ENCODE measurements at places on chromosomes 6 and 20.
A peak's percentile ranks its signal among the peaks of the same experiment; 100 is the strongest.

- H3K27me3 ChIP-seq, result no peaks in the 10 kb centered on the region
- H3K4me1 ChIP-seq, result peaks cover 11% of the 10 kb centered on the region
- no peak overlapping the region for H3K27ac ChIP-seq
These were observed 21.4 kb downstream of the EIF2S2 start for GRCh38 chr20:34090645-34091044.

DNA sequence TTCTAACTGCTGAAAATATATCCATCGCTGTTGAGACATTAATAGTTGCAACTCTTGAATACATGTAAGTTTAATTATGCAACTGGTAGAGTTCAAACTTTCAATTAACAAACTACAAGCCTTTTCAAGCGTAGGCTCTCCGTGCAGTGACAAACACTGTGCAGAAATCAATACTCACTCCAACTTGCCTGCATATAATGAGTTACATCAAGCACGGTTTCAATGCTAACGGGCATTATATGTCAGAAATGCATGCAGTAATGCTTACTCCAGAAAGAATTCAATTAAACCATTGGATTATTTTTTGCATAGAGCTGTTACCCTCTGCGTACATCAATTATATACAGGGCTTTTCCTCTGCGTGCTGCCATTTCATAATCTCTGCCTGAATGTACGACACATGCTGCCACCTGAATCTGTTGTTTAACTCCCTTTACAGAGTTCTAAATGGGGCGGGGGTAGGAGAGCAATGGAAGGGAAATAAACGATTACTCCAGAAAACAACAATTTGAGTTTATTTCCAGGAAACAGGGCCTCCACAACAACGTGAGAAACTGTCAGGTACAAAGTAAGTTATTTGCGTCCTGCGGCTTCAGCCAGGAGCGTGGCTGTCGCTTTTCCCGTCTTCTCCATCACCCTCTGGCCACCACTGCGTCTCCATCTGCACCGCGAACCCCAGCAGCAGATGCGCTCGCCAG is 1.8 kb downstream of the PTPRK start:
- no peaks in the 10 kb centered on the region for H3K36me3 ChIP-seq
- no peak overlapping the region for H3K27ac ChIP-seq
- DNase-seq, result no peak
- H3K27me3 ChIP-seq, result no peaks in the 10 kb centered on the region
- peak overlapping the region; percentile 91 for H3K4me3 ChIP-seq

DNA sequence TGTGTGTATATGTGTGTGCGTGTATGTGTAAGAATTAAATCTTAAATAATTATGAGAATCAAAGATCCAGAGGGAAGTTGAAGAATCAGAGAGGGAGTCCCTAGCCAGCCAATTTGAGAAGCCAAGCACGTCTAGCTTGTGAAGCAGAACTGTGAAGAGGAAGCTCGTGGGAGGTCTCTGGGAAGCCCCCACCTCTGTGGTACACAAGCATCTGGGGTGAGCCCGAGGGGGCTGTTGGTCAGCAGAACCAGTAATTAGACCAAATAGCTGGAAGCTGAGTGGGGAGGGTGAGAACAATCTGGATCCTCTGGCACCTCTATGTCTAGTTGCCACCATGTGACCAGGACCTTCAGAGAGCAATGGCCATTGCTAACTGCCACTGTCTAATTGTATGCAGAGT is 310.0 kb upstream of the PRND start:
- H3K4me1 ChIP-seq, result peaks cover 15% of the 10 kb centered on the region
- no peaks in the 10 kb centered on the region for H3K36me3 ChIP-seq
- DNase-seq, result no peak
- peaks cover 9% of the 10 kb centered on the region for H3K27me3 ChIP-seq
- H3K4me3 ChIP-seq, result no peak overlapping the region

DNA sequence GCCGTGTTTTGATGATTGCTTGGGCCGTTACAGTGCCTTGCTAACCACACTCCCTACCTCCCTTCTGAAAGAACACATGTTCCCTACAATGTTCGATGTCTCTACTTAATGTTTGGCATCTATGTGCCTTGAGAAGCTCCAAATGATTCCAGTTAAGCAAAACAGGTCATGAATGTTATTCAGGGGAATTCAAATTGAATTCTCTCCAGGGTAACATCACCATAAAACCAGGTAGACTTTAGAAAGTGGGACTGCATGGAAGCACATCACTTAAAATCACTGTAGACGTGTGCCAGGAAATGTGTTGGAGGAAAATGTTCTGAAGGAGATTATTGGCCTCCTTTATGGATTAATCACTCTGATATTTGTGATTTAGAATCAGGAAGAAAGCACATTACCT is 128.1 kb downstream of the ADAT2 start:
- no peak overlapping the region for H3K4me3 ChIP-seq
- no peaks in the 10 kb centered on the region for H3K36me3 ChIP-seq
- no peaks in the 10 kb centered on the region for H3K4me1 ChIP-seq
- no peaks in the 10 kb centered on the region for H3K27me3 ChIP-seq

GRCh38 chr6:44178424-44179071 is 19.9 kb downstream of the CAPN11 start:
- H3K27ac ChIP-seq, result peak overlapping the region; percentile 69
- H3K4me1 ChIP-seq, result peaks cover 3% of the 10 kb centered on the region
- no peak for DNase-seq
- no peaks in the 10 kb centered on the region for H3K36me3 ChIP-seq
- no peaks in the 10 kb centered on the region for H3K27me3 ChIP-seq
- H3K4me3 ChIP-seq, result no peak overlapping the region

GRCh38 chr6:139161169-139161568 is 26.3 kb downstream of the HECA start:
- H3K27me3 ChIP-seq, result no peaks in the 10 kb centered on the region
- no peak overlapping the region for H3K27ac ChIP-seq
- no peak overlapping the region for H3K4me3 ChIP-seq
- no peak for DNase-seq

GRCh38 chr6:48150701-48151100 is 39.7 kb upstream of the PTCHD4 start:
- H3K36me3 ChIP-seq, result no peaks in the 10 kb centered on the region
- no peaks in the 10 kb centered on the region for H3K4me1 ChIP-seq
- H3K4me3 ChIP-seq, result no peak overlapping the region
- no peak for DNase-seq
- H3K27me3 ChIP-seq, result no peaks in the 10 kb centered on the region
- no peak overlapping the region for H3K27ac ChIP-seq

DNA sequence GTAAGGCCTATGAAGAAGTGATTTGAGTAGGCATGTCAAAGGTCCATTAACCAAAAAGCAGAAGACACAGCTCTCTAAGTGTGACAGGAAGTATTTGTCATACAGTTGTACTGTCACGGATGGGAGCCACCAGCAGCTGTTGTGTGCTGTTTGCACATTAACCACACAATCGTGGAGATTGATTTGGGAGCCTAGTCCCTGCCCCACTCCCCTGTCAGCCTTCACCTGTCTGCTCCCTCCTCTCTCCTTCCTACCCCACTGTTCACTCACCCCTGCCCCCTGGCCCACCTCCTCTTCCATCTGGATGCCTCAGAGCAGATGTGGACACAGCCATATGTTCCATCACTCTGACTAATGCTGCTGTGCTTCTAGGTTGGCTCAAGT is 124.7 kb upstream of the SPACA1 start:
- no peak for DNase-seq
- no peak overlapping the region for H3K27ac ChIP-seq
- no peaks in the 10 kb centered on the region for H3K36me3 ChIP-seq
- H3K4me3 ChIP-seq, result no peak overlapping the region
- no peaks in the 10 kb centered on the region for H3K27me3 ChIP-seq

DNA sequence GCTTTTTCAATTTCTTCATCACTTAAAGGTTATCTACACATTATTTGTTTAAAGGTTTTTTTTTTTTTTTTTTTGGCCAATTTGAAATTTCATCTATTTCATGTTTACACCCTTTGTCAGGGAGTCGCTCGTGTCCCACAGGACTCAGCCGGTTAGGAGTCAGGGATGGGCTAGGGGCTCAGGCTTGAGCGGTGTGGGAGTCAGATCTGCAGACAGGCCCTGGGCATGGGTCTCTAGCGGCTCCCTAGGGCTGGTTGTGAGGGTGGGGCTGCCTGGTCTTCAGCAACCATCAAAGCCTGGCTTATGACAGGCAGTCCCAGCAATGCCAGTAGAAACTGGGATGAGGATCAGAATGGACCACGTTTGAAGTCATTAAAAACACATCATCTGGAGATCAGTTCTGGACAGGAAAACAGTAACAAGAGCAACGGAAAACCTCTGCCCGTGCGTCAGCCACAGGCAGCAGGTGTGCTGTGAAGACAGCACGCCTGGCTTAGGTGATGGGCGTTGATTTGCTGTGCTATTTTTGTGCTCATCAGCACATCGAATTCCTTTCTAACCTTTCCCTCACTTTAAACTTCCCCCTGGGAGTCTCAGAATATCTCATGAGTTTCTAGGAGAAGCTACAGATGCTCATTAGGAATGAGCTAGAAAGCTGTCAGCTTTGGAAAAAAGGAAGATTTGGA is 91.3 kb upstream of the MPC1 start:
- no peaks in the 10 kb centered on the region for H3K27me3 ChIP-seq
- H3K4me1 ChIP-seq, result no peaks in the 10 kb centered on the region
- no peak for DNase-seq
- H3K36me3 ChIP-seq, result peaks cover 13% of the 10 kb centered on the region
- H3K27ac ChIP-seq, result no peak overlapping the region

DNA sequence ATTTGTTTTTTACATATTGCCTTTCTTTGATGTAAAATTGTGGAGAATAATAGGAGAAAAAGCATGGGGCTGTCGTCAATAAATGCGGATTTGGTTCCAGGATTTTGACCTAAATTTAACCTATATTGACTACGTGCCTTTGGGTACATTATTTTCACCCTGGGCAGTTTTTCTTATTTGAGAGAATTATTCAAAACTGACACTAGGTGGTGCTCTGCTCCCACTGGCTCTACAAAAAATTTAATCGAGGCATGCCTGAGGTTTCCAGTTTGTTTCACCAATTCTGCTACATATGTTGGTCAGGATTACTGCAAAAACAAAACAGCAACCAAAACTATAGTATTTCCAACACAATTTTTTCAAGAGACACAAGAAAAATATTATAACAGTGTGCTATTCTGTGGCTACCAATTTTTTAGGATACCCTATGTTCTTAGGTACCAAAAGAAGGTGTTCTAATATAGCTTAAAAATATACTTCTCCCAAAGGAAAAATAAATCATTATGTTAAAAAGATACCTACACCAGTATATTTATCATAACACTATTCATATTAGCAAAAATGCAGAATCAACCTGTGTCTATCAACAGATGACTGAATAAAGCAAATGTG is 48.6 kb upstream of the FABP7 start:
- no peaks in the 10 kb centered on the region for H3K36me3 ChIP-seq
- no peaks in the 10 kb centered on the region for H3K27me3 ChIP-seq
- H3K27ac ChIP-seq, result no peak overlapping the region
- H3K4me3 ChIP-seq, result no peak overlapping the region
- no peak for DNase-seq

GRCh38 chr20:43863821-43864544 is 50.7 kb upstream of the TOX2 start:
- no peaks in the 10 kb centered on the region for H3K27me3 ChIP-seq
- no peak overlapping the region for H3K4me3 ChIP-seq
- no peaks in the 10 kb centered on the region for H3K4me1 ChIP-seq
- no peak overlapping the region for H3K27ac ChIP-seq

DNA sequence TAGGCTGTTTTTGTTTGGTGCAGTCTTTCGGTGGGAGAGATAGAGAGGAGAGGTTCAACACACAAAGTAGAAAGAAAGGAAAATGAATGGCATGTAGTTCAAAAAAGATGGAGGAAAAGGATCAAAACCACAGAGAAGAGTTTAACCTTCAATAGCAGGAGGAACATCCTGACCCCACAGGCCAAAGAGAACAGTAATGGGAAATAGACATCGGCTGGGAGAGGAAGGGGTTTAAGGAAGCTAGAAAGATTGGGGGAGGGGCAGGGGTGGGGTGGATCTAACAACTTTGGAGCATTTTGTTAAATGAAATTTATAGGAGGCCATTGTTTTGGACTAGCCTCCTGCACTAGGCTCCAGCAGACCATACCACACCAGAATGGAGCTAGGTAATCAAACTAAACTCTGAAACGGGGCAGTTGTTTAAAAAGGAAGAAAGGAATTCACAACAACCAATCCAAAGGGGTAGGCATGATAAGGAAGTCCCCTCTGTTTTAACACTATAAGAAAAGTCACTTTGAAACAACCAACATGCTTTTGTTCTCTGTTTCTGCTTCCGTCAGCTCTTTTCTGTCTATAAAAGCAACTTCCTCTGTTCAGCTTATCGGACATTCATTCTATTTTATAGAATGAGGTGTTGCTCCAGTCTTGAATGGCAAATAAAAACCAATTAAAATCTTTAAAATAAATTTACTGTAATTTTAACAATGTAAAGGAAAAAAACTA is 82.6 kb downstream of the EPB41L2 start:
- no peaks in the 10 kb centered on the region for H3K36me3 ChIP-seq
- H3K4me1 ChIP-seq, result peaks cover 53% of the 10 kb centered on the region
- H3K27ac ChIP-seq, result peak overlapping the region; percentile 76
- no peak for DNase-seq
- no peak overlapping the region for H3K4me3 ChIP-seq

- peaks cover 9% of the 10 kb centered on the region for H3K4me1 ChIP-seq
- no peak overlapping the region for H3K4me3 ChIP-seq
- H3K27ac ChIP-seq, result peak overlapping the region; percentile 44
These were observed 108.6 kb upstream of the VGLL2 start for GRCh38 chr6:117156741-117157140.

GRCh38 chr6:135606392-135606791 is 108.9 kb upstream of the AHI1 start:
- DNase-seq, result no peak
- H3K36me3 ChIP-seq, result no peaks in the 10 kb centered on the region
- no peak overlapping the region for H3K4me3 ChIP-seq
- no peaks in the 10 kb centered on the region for H3K27me3 ChIP-seq
- H3K27ac ChIP-seq, result no peak overlapping the region

DNA sequence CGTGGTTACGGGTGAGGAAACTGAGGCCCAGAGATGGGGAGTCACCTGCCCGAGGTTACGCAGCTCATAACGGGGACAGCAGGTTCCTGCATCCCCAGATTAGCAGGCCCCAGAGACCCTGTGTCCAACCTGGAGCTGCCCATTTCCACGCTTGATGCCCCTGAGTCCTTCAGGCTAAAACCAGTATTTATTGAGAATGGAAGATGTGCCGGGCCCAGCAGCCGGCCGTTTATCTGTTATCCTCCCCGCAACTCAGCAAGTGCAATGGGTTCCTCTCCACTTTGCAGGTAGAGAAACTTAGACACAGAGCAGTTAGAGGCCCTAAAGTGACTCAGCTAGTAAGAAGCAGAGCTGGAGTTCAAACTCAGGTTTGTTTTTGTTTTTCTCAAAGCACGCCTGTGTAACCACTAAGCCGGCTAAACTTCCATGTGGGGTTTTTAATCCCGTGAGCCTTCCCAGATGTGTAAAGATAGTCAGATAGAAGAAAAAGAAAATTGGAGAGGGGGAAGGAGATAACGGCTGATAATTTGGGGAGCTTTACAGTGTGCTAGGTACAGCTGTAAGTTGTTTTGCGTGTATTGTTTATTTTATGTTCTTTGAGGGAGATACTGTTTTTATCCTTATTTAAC is 775 bp downstream of the PFDN4 start:
- H3K4me3 ChIP-seq, result peak overlapping the region; percentile 85
- no peaks in the 10 kb centered on the region for H3K36me3 ChIP-seq
- peak overlapping the region; percentile 94 for H3K27ac ChIP-seq
- no peaks in the 10 kb centered on the region for H3K27me3 ChIP-seq
- H3K4me1 ChIP-seq, result peaks cover 33% of the 10 kb centered on the region

- no peaks in the 10 kb centered on the region for H3K36me3 ChIP-seq
- no peak overlapping the region for H3K27ac ChIP-seq
- H3K4me3 ChIP-seq, result no peak overlapping the region
- no peaks in the 10 kb centered on the region for H3K4me1 ChIP-seq
- H3K27me3 ChIP-seq, result peaks cover 19% of the 10 kb centered on the region
- DNase-seq, result no peak
These were observed 32.9 kb downstream of the GPX5 start for GRCh38 chr6:28558629-28559028.

Measured in heart right ventricle (tissue), 16 donors.